PC-9 (cell line): ENCODE measurements at places on chromosomes 2 and 18. TPM values are rescaled to one million over a fixed set of nuclear protein-coding genes. Genes with fewer than 3 reads are reported as not detected.

FLACC1 gene
- total RNA-seq = 0.75 and 0.87 TPM in 2 replicates

ACTG2 gene
- total RNA-seq = not detected in 2 replicates

GKN2 gene
- total RNA-seq = not detected in 2 replicates

FAM237A gene
- total RNA-seq = not detected in 2 replicates

CDH2 gene
- total RNA-seq = 6.4 and 8.5 TPM in 2 replicates

CGREF1 gene
- total RNA-seq = 0.37 TPM in 1 of 2 replicates, not detected in the other

ONECUT2 gene
- total RNA-seq = 0.35 and 0.40 TPM in 2 replicates

PSMA8 gene
- total RNA-seq = not detected in 2 replicates

ABCG8 gene
- not detected in 2 replicates for total RNA-seq

LYG2 gene
- not detected in 2 replicates for total RNA-seq

CCDC68 gene
- 2.7 and 2.9 TPM in 2 replicates for total RNA-seq

TGFA gene
- 27.7 and 36.4 TPM in 2 replicates for total RNA-seq

PIGN gene
- 14.6 and 20.3 TPM in 2 replicates for total RNA-seq

RNF144A gene
- 0.94 and 1.1 TPM in 2 replicates for total RNA-seq

TMEM198 gene
- 3.6 and 5.8 TPM in 2 replicates for total RNA-seq

KCNK3 gene
- 0.08 TPM in 1 of 2 replicates, not detected in the other for total RNA-seq

PLGLB2 gene
- 0.90 and 1.9 TPM in 2 replicates for total RNA-seq

AQP4 gene
- not detected in 2 replicates for total RNA-seq

TAF4B gene
- total RNA-seq = 2.3 and 2.8 TPM in 2 replicates

SPP2 gene
- not detected in 2 replicates for total RNA-seq

HTR2B gene
- total RNA-seq = not detected in 2 replicates

THSD7B gene
- total RNA-seq = not detected in 2 replicates

RBBP8 gene
- 22.0 and 28.4 TPM in 2 replicates for total RNA-seq

SDC1 gene
- total RNA-seq = 114 and 128 TPM in 2 replicates

RAB6C gene
- total RNA-seq = not detected in 2 replicates

CNDP1 gene
- not detected in 2 replicates for total RNA-seq

CMPK2 gene
- total RNA-seq = not detected in 2 replicates

MROH2A gene
- total RNA-seq = 1.4 and 2.9 TPM in 2 replicates

RFTN2 gene
- total RNA-seq = not detected in 2 replicates

ALK gene
- not detected in 2 replicates for total RNA-seq

SLC9A2 gene
- 13.4 and 17.0 TPM in 2 replicates for total RNA-seq

KIF1A gene
- not detected in 2 replicates for total RNA-seq

SCRN3 gene
- 26.9 and 28.7 TPM in 2 replicates for total RNA-seq

FAM136A gene
- total RNA-seq = 38.5 and 39.3 TPM in 2 replicates

PXDN gene
- total RNA-seq = 91.1 and 92.2 TPM in 2 replicates

KANSL1L gene
- total RNA-seq = 8.6 and 8.8 TPM in 2 replicates

HOXD12 gene
- total RNA-seq = not detected in 2 replicates

AMER3 gene
- total RNA-seq = not detected in 2 replicates

SP5 gene
- total RNA-seq = 1.9 and 7.3 TPM in 2 replicates

CFAP210 gene
- total RNA-seq = 0.96 TPM in 1 of 2 replicates, not detected in the other

CCDC150 gene
- 9.8 and 17.8 TPM in 2 replicates for total RNA-seq

SRD5A2 gene
- total RNA-seq = not detected in 2 replicates

GKN1 gene
- not detected in 2 replicates for total RNA-seq

CNGA3 gene
- not detected in 2 replicates for total RNA-seq

STARD6 gene
- not detected in 2 replicates for total RNA-seq

PROC gene
- 5.8 and 6.1 TPM in 2 replicates for total RNA-seq

DLGAP1 gene
- total RNA-seq = 0.13 TPM in 1 of 2 replicates, not detected in the other

PMS1 gene
- total RNA-seq = 18.6 and 20.0 TPM in 2 replicates

CNTNAP5 gene
- not detected in 2 replicates for total RNA-seq

RIT2 gene
- not detected in 2 replicates for total RNA-seq

IL1R2 gene
- total RNA-seq = 3.3 and 3.8 TPM in 2 replicates

SIX2 gene
- 10.2 and 11.9 TPM in 2 replicates for total RNA-seq

ANKRD30BL gene
- total RNA-seq = not detected in 2 replicates
